H54 (cell line): ENCODE measurements at places on chromosomes 5 and 9.
A peak's percentile ranks its signal among the peaks of the same experiment; 100 is the strongest.

GRCh38 chr5:32964261-32964660 lies 253.1 kb downstream of the NPR3 start:
- DNase-seq, result no peak

DNA sequence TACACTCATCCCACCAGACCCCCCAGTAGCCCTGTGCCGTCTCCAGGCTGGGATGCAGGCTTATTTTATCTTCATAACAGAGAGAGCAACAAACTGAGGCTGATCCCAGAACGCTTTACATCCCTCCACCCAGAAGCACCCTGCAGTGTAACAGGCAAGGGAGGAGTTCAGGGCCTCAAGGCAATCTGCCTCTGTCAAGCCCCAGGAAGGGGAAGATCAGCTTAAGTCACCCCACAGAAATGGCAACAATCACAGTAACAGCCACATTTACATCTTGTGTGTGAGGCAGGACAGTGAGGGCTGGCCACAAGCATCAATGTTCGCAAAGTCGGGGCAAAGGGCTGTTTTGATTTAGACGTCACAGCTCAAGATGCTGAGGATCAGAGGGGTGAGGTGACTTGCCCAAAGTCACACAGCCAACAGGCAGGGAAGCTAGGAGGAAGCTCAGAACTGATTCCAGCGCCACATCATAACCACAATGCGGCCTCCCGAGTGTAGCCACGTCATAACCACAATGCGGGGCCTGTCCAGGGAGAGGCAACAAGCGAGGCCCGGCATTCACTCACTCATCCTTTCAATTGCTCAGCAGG lies 14.4 kb downstream of the STK10 start:
- peak; percentile 84 for DNase-seq

GRCh38 chr5:181160152-181160754 lies 12.9 kb downstream of the OR2V2 start:
- DNase-seq, result no peak

- DNase-seq, result no peak
Observed at GRCh38 chr9:128921881-128922763, 1.3 kb downstream of the PHYHD1 start.

GRCh38 chr5:117082977-117083376 lies 508.4 kb upstream of the SEMA6A start:
- no peak for DNase-seq

DNA sequence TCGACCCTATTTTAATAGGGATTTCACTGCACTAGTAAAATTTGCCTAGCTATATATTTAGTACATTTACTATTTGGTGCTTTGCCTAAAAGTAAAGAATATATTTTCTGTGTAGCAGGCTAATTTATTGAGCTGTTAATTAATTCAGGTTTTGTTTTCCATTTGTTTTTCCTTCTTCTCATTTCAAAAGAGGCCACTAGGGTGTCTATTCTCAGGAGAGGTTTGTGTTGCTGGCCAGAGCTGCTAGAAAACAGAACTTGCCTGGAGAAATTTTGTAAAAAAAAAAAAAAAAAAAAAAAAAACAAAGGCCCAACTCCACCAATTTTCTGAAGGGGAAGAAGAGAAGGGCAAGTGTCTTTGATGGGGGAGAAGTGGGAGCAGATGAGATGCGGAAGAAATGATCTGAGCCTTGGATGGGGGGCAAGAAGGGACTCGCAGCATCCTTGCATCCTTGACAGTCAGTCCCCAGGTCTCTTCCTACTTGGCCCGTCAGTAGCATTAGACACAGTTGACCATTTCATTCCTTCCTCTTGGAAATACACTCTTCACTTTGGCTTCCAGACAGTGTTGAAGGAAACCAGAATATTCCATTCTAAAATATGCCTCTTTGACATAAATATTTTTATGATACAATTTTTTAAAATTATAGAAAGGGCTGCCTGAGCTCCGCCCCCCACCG lies 318.5 kb downstream of the TRPM3 start:
- no peak for DNase-seq

- DNase-seq, result no peak
Observed at GRCh38 chr9:76198336-76198735, 195.9 kb downstream of the RFK start.

- no peak for DNase-seq
Observed at GRCh38 chr9:107280543-107280942, 2.5 kb upstream of the RAD23B start.

DNA sequence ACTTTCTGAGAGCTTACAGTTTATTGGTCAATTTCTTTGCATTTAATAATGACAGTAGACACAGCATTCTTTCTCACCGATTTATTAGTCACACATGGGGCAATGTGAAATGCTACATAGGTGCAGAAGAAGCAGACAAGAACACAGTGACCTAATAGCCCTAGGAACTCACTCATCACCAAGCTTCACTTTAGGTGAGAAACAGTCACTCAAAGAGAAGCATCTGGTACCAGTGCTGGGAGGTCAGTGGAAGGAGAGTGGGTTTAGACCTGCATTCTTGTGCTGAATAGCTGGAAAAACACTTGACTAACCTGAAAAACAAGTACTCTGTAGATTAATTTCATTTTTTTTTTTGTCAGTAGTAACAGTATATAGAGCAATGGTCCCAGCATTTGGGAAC lies 179.6 kb downstream of the GRIA1 start:
- no peak for DNase-seq

DNA sequence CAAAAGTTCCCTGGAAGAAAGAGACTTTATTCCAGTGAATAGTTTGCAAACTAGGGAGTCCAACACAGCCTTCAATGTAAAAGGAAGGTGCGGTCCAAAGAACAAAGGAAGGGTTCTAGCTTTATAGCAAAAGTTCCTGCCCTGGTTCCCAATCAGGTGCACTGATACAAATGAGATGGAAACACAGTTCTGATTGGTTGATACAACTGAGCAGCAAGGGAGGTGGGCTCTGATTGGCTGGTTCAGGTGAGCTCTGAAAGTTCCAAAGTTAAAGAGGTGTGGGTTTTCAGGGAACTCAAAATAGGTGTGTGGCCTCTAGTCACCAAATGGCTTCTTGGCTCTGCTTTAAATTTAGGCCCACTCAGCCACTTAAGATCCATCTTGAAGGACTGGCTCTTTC lies 43.1 kb downstream of the P4HA2 start:
- no peak for DNase-seq

GRCh38 chr5:72487177-72487576 lies 20.0 kb downstream of the ZNF366 start:
- DNase-seq, result no peak
